Renal pelvis (tissue), 12 donors: ENCODE measurements at places on chromosomes 5 and 9.
A peak's percentile ranks its signal among the peaks of the same experiment; 100 is the strongest.

GRCh38 chr5:50406877-50407276, 34.2 kb downstream of the EMB start:
- no peak for DNase-seq

- no peak for DNase-seq
Measured at GRCh38 chr9:96612966-96613589, 6.6 kb downstream of the CDC14B start.

DNA sequence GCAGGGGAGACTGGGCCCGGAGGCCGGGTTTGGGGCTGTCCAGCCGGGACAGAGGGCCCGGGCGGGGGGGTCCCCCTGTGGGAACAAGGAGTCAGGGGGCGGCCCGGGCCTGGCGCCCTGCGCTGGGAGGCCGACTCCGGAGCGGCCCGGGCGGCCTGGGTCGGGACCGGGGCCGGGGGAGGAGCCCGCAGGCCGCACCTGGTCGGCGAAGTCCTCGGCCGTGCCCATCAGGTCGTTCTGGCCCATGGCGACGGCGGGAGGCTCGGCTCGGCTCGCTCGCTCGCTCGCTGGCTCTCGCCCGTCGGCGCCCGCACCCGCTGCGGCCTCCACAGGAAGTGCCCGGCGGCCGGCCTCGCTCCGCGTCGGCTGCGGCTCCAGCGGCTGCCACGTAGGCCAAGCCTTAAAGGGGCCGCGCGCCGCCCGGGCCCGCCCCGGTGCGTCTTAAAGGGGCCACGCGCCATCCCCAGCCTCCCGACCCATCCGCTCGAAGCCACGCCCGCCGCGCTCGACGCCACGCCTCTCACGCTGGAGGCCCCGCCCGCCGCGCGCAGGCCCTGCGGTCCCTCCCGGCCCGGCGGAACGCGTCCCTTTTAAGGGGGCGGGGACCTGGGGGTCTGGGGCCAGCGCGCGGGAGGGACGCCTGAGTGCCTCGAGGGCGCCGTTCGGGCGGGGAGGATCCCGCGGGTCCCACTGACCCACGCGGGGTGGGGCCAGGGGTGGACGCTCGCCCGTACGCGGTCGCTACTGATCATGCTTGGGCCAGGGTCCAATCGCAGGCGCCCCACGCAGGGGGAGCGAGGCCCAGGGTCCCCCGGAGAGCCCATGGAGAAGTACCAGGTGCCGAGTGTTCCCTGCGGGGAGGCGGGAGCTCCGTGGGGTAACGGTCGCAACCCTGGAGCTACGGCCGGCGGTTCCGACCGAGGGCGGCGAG, at the start of the genes STKLD1 and SURF4:
Gene STKLD1 (plus strand): TSS at position 643 of the 931 bp plus-strand sequence. CDS start 108 bp downstream, at position 751.
Gene SURF4 (minus strand): TSS at position 337 of the 931 bp plus-strand sequence. CDS start 91 bp downstream, at position 246.
- DNase-seq = peak; percentile 96

DNA sequence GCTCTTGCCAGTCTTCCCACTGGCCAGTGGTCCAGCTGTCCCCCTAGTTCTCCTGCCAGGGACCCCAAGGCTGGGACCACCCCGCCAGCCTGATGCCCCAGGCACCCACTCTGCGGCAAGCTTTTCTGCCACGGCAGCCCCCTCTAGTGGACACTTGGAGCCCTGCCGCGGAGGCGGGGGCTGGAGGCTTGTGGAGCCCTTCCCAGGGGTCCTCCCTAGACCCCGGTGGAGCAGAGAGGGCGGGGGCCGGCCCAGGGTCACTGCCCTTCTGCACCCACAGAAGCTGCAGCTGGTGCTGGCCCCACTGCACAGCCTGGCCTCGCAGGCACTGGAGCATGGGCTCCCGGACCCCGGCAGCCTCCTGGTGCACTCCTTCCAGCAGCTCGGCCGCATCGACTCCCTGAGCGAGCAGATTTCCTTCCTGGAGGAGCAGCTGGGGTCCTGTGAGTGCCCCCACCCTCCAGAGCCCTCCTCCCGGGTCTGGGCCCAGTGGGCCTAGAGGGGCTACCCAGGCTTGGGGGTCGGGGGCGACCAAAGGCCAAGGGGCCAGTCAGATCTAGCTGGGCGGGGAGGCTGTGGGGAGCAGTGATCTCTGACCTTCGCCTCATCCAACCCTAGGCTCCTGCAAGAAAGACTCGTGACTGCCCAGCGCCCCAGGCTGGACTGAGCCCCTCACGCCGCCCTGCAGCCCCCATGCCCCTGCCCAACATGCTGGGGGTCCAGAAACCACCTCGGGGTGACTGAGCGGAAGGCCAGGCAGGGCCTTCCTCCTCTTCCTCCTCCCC, 9.1 kb downstream of the EGFL7 start:
- DNase-seq = no peak

DNA sequence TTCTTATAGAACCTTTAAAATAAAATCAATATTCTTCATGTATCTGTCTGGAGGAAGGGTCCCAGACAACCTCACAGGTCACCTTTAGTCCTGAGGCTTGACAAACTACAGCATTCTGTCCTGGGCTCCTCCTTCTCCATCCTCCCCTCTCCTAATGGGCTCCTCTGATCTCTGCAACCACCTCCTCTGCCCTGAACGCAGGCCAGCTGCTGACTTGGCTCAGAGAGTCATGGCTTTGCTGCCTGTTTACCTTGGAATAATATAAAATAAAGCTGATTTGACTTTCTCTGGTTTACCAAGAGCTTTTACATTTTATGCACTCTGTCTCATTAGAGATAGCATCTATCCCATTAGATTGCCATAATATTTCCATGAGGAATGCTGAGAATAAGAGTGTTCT, 159.4 kb downstream of the SEMA6A start:
- DNase-seq = no peak

DNA sequence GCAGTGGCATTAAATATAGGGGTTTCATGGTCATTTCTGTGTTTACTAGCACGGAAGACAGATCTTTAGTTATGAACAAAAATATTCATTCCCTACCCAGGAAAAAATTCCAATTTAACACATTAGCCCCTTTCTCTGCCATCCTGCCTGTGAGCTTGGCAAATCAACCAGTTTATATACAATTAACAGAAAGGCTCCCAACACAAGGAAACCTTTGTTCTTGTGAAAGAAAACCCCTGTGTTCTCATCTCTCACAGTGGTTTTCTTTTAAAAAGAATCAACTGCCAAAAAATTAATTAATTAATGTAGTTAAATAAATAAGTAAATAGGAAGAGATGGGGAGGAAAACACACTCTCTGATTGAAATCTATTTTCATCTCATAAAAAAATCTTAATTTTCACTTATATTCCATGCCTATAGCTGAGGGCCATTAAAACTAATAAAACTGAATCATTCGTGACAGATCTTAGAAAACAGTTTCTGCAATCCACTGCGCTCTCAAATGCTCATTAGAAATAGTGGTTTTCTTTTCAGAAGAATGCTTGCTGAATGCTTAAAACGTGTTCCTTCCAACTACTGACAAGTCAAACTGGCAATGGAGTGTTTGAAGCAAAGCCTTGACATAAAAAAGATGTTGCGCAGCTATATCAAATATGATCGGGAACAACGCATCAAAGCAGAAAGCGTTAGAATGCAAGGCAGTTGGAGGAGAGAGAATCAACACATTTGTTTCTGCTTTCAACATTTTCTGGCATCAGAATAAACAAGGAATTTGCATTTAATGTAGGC, 387.7 kb downstream of the TLR4 start:
- no peak for DNase-seq
